ENCODE measurements at places on chromosomes 7 and 10.

- no peak for DNase-seq
Observed at GRCh38 chr7:30900053-30900452, 11.6 kb upstream of the AQP1 start.

GRCh38 chr10:93464776-93465388 is 17.3 kb downstream of the MYOF start:
- DNase-seq = no peak

- no peak for DNase-seq
Observed at GRCh38 chr10:126977216-126977615, 72.0 kb downstream of the DOCK1 start.

DNA sequence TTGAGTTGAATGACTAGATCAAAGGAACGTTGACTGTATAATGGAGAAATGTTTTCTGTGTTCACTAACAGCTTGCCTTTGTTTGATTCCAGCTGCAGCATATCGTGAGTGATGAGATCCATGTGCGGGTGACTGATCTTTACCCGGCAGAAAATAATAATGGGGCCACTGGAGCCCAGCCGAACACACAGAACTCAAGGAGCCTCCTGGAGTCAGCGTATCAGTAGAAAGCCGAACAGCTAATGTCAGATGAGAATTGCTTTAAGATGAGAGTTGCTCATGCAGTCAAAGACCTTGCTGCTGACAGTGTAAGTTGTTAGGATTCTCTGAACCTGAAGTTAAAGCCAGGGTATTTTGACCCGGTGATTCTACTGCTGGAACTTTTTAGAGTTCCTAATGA is 34.3 kb upstream of the MTPAP start:
- DNase-seq = peak; percentile 25

DNA sequence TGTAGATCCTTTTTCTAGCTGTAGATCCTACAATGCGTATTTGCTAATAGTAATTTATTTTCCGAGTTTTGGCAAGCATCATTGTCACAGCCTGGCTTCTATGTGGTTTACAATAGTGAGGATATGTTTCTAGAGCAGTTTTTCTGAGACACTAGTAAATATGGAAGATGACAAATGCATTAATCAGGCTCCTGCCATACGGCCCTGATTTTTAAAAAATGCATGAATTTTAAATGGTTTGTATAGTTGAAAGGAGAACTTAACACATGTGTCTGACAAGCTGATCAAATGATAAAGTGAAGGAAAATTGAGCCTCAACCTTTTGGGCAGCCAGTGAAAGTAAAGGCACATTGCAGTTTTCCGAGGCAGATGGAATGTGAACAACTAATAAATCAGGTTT is 354.1 kb downstream of the EXOC4 start:
- no peak for DNase-seq

GRCh38 chr10:116398224-116398623 is 29.4 kb upstream of the PNLIPRP3 start:
- no peak for DNase-seq

DNA sequence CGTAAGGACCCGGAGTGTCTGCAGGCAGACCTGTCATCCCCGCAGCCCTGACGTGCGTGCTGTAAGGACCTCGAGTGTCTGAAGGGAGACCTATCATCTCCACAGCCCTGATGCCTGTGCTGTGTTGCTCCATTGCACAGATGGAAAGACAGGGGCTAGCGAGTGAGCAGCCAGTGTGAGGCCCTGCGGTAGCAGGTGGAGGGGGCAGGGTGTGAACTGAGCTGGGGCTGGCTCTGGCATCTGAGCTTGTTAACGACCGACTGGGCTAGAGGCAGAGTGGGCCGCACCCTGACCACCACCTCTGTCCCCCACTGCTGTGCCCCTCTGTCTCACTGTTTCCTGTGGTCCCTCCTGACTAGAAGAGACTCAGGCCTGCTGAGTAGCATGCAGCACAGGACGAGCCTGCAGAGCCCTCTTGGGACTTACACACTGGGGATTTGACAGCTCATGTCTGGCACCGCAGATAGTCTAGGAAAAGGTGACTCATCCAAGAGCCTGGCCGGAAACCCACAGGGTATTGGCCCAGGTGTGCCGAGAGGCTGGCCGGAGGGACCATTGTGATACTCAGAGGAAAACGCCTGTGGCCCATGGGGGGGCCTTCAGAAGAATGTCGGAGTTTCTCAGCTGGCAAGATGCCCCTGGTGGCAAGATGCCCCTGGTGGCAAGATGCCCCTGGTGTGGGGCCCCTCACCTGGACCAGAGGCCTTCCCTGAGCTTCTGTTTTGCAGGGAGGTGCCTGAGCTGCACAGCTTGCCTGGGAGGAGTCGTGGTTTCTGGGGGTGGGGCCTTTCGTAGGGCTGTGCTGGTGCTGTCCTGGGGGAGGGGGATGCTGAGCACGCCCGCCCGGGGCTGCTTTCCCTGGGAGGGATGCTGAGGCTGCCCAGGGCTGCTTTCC is 34.3 kb downstream of the INPP5A start:
- DNase-seq = peak; percentile 87

- DNase-seq = no peak
Observed at GRCh38 chr7:19690736-19691135, 18.1 kb downstream of the POLR1F start.

- DNase-seq = no peak
Observed at GRCh38 chr10:73553761-73554160, 37.4 kb downstream of the USP54 start.

- peak; percentile 48 for DNase-seq
Observed at GRCh38 chr10:123835575-123835974, 56.0 kb downstream of the CPXM2 start.

DNA sequence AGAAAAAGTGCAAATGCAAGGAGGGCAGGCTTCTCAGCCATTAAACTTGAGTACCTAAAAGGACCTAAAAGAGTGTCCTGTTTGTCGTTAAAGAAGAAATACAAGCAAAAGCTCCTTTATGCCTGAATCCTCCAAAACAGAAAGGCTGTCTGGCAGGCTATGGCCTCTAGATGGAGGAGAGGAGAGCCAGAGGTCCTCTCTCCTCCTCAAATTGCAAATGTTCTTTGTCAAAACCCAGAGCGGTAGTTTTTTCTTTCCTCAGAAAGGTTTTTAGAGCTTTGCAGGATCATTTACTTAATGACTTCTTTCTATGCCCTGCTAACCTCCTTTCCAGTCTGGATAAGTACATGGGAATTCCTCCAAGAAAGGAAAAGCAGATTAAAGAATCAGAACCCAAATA is 1.9 kb upstream of the SORCS1 start:
- no peak for DNase-seq

- no peak for DNase-seq
Observed at GRCh38 chr10:9160275-9160674, 1105.8 kb downstream of the GATA3 start.

- no peak for DNase-seq
Observed at GRCh38 chr7:29926741-29927140, 62.9 kb downstream of the SCRN1 start.

DNA sequence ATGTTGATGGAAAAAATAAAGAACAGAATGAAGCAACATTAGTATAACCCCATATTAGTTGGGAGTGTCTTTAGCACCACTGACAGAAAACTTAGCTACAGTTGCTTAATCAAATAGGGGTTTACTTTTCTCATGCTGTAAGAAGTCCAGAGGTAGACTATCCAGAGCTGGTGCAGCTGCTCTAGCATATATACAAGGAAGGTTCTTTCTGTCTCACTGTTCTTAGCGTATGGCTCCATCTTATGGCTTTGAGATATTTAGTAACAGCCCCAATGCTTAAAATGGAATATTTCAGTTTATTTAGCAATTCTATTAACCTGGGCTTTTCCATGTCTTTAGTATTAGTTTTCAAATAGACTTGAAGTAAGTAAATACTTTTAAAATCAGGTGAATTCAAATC is 15.2 kb upstream of the WNT2 start:
- DNase-seq = peak; percentile 7

GRCh38 chr10:85741626-85742300 is 624.8 kb downstream of the GRID1 start:
- no peak for DNase-seq

- DNase-seq = no peak
Observed at GRCh38 chr10:67629461-67629971, 66.5 kb downstream of the CTNNA3 start.

DNA sequence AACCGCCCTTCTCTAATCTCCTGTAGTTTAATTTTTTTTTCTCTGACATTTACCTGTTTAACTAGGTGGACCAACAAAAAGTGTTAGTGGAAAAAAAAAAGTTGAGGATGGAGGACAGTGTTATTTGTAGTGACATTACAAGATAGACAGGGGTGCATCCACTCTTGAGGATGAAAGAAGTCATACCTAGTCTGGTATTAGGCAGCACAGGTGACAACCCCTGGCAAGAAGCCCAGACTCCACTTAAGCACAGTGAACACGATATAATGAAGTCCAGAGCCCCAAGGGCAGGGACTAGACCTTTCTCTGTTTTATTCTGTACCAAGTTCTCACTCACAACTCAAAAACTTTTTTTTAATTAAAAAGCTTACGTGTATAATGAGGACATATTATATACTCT is 268.4 kb downstream of the GPR37 start:
- no peak for DNase-seq

GRCh38 chr7:64618785-64619456 is 47.0 kb upstream of the ZNF107 start:
- peak; percentile 24 for DNase-seq

DNA sequence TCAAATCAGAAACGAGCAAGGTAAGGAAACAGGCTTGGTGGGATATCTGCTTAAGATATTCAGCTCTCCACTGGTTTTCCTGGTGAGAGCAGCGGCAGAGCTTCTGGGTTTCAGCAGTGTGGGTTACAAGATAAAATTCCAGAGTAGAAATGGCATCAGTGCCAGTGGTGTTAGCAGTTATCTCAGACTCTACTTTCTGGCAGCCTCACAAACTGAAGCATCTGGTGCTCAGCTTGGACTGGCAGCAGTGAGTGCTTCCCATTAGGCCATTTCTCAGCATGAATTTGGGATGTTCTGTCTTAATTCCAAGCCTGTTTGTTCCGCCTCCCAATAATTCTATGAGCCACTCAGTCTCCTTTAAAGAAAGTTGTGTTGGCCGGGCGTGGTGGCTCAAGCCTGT is 6.9 kb upstream of the GSTO2 start:
- DNase-seq = peak; percentile 22

DNA sequence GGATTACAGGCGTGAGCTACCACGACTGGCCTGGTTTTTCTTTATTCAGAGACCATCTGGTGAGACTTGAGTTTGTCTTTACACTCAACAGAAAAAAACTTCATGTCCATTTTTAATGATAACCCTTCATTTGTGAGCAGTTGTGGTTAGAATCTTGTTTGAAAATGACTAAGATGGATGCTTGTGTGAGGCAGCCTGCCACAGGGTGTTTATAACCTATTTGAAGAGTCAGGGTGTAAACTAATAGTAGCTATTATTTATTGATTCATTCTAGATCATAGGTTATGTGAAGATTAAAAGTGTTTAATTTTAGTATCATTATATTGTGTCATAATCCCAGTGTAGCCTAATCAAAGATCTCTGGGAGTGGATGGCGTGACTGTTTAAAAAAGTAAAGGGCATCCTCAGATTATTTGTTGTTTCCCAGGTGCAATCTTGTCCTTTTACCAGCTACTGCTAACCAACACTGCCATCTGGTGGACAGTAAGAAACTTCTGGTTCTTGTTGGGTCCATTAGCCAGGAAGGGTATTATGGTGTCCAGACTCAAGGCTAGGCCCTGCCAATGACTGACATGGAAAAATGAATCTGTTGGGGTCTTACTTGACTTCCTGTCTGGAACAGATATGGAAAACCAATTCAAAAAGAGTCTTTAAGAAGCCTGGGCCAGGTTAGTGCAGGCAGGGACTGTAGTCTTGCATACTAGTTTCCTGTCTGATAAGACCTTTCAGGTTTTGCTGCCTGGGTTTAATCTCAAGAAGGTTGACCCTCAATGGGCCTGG is 24.9 kb downstream of the NRBF2 start:
- DNase-seq = peak; percentile 77

DNA sequence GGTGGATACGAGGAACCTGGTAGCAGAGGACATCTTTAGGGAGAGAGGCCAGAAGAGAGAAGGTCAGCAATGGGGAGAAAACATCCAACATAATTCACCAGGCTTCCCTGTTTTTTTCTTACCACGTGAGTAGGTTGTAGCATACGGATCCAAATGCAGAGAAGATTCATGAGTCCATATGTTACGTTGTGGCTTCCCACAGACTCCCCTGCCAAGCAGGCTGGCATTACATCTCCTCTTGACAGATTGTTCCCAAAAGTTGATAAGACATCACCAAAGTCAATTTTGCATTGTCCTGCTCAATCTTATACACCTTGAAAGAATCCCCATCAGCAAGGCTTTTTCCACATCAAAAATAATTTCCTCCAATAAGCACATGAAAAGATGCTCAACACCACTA is 39.7 kb downstream of the DRGX start:
- no peak for DNase-seq

- DNase-seq = no peak
Observed at GRCh38 chr10:1604246-1604645, 133.1 kb downstream of the ADARB2 start.

- DNase-seq = peak; percentile 37
Observed at GRCh38 chr10:6089334-6090219, 743 bp downstream of the RBM17 start.

DNA sequence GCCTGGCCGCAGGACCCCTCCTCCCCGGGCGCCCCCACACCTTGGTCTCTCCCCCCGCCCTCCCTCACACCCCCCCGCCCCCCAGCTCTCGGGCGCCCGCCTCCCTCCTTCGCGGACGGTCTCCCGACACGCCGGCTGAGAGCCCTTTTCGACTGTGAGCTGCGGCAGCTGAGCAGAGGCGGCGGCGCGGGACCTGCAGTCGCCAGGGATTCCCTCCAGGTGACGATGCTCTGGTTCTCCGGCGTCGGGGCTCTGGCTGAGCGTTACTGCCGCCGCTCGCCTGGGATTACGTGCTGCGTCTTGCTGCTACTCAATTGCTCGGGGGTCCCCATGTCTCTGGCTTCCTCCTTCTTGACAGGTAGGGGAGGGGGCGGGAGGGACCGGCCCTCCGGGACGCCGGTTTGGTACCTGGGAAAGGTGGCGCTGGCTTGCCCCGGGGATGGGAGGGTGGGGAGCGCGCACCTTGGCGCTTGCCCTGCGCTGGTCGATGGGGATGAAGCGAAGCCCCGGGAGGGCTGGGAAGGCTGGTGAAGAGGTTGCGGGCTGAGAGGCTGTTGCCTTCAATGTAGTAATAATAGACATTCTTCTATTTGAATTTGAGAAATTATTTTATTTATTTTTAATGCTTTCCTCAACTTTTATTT is at the start of gene BMPER:
BMPER (plus strand) TSS at position 151 of the 644 bp plus-strand sequence; CDS start at position 226, 75 bp downstream.
- DNase-seq = peak; percentile 82

DNA sequence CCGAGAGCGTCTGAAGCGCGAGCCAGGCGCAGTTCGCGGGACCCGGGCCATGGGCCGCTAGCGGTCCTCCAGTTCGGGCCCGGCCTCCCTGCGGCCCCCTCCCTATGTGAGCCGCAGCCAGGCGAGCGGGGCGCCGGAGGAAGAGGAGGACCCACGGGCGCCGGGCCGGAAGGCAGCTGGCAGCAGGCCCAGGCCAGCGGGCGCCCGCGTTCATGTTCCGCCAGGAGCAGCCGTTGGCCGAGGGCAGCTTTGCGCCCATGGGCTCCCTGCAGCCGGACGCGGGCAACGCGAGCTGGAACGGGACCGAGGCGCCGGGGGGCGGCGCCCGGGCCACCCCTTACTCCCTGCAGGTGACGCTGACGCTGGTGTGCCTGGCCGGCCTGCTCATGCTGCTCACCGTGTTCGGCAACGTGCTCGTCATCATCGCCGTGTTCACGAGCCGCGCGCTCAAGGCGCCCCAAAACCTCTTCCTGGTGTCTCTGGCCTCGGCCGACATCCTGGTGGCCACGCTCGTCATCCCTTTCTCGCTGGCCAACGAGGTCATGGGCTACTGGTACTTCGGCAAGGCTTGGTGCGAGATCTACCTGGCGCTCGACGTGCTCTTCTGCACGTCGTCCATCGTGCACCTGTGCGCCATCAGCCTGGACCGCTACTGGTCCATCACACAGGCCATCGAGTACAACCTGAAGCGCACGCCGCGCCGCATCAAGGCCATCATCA is 1.1 kb downstream of the ADRA2A start:
- peak; percentile 76 for DNase-seq

Data from GM03348 (cell line).